Foreskin melanocyte (primary cell): ENCODE measurements at places on chromosomes 13 and 19.
A peak's percentile ranks its signal among the peaks of the same experiment; 100 is the strongest.

DNA sequence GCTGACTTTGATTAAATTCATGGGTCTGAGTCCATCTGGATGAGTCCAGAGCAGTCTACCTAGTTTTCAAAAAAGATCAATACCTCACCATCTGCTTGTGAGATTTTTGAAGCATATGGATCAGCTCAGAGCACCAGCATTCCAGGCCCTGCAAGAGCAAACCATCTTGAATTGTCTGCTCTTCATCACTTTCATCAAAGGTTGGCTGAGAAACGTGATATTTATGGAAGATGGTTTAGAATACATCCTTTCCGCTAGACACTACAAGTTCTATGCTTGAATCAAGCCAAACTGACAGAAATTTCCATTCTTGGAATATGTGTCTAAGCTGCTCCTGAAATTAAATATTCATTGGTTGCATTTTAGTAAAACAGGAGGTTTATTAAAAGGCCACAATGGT, 190.3 kb downstream of the KCNRG start:
- no peak for DNase-seq

DNA sequence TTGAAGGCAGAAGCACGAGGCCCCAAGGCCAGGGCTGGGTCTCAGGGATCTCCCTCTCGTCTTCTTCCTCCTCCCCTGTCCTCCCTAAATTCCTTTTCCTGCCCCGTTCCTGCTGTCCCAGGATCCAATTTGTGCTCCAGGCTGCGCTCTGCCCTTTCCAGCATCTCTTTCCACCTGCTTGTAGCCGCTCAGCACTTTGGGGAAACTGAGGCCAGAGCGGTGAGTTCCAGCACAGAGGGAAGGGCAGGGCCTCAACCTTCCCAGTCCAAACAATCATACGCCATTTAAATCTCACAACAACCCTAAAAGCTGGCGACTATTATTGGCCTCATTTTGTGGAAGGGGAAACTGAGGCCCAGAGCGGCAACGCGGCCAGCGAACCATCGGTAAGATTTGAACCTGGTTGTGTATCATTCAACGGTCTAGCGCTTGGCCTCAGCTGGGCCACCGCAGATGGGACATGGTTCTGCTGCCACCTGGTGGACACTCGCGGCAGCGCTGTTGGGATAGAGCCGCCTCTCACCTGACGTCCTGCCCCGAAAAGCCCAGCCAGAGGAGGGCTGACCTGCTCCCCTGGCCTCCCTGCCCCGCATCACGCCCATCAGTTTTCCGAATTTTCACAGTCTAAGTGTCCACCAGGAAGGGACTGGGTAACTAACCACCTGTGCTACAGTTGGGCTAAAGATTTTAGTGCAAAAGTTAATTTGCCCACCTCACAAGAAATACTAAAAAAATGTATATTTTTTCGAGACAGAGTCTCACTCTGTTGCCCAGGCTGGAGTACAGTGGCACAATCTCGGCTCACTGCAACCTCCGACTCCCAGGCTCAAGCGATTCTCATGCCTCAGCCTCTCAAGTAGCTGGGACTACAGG, 4.2 kb upstream of the RPL18A start:
- peak; percentile 45 for DNase-seq

DNA sequence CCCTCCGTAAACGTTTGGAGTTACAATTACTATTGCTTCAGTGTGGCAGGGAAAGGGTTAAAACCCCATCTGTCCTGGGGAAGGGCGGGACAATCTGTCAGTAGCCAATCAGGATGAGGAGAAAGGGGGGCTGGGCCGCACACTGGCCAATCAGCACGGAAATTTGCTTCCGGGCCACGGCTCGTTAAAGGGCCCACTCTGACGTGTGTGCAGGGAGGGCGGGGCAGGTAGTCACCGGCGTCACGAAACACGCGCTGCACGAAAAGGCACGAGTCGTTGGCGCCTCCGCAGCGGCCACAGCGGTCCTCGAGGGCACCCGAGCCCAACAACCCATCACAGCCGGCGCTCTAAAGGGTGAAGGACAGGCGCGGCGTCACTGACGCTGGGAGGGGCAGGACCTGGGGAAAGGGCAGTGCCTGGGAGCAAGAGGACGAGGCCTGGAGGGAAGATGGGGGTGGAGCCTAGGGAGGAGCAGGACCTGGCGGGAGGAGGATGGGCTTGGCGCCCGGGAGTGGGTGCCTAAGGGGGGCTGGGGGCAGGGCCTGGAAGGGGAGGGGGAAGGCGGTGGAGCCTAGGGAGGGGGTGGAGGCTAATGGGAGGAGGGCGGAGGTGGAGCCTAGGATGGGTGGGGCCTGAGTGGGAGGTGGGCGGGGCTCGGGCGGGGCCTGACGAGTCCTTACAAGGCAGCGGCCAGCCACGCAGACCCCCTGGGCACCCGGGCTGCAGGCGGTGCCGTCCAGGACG, 4.9 kb downstream of the ADAMTSL5 start:
- peak; percentile 97 for DNase-seq

DNA sequence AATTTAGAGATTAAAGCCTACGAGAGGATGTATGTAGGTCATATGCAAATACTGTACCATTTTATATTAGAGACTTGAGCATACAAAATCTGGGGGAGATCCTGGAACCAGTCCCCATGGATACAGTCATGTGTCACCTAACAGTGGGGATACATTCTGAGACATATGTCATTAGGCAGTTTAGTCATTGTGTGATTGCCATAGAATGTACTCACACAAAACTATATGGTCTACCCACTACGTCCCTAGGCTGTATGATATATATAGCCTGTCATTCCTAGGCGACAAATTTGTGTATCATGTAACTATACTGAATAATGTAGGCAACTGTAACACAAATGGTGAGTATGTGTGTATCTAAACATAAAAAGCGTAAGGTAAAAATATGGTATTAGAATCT, 62.8 kb downstream of the WDFY2 start:
- no peak for DNase-seq

GRCh38 chr19:48962029-48962848, 2.9 kb upstream of the FTL start:
- no peak for DNase-seq

- DNase-seq = peak; percentile 16
Observed at GRCh38 chr19:29260477-29261317, 47.7 kb upstream of the UQCRFS1 start.

GRCh38 chr19:50607874-50608785, 31.6 kb downstream of the SYT3 start:
- peak; percentile 63 for DNase-seq

GRCh38 chr13:26061947-26062346, 10.1 kb upstream of the SHISA2 start:
- DNase-seq = peak; percentile 55

GRCh38 chr13:99366075-99366987, 59.1 kb upstream of the GPR183 start:
- DNase-seq = no peak

GRCh38 chr13:107977071-107977574, 238.2 kb downstream of the LIG4 start:
- no peak for DNase-seq

GRCh38 chr13:103931331-103931845, 865.2 kb upstream of the SLC10A2 start:
- no peak for DNase-seq

GRCh38 chr19:18016209-18016910, 8.4 kb downstream of the ARRDC2 start:
- no peak for DNase-seq

DNA sequence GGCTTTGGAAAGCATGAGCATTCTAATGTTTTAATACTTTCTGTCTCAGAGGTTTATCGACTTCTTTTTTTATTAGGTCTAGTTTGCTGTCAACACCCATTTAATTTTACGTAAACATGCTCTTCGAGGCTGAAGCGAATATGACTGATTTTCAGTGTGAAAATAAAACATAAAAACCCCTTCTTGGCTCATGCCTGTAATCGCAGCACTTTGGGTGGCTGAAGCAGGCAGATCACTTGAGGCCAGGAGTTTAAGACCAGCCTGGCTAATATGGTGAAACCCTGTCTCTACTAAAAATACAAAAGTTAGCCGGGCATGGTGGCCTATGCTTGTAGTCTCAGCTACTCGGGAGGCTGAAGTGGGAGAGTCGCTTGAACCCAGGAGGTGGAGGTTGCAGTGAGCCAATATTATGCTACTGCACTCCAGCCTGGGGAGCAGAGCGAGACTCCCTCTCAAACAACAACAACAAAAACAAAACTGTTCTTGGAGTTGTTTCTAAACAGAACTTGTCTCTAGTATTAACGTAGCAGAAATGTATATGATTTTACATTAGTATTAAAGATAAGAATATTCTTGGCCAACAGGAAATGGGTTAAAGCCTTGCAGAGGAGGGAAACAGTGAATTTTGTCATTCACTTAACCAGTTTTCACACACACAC, 7.1 kb upstream of the IGFL3 start:
- no peak for DNase-seq

- no peak for DNase-seq
Observed at GRCh38 chr19:9622531-9622930, 1.5 kb upstream of the ZNF561 start.

DNA sequence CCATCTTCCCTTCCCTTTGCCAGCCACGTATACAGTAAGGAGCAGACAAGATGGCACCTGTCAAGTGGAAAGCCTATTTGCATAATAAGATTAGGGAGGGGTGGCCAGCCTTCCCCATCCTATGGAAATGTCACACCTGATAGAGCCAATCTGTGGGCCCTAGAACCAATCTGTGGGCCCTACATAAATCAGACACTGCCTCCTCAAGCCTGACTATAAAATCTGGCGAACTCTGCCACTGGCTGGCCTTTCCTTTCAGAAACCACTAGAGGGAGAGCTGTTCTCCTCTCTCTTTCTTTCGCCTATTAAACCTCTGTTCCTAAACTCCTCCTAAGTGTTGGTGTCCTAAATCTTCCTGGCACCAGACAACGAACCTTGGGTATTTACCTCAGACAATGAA, 231.5 kb upstream of the KLHL1 start:
- no peak for DNase-seq

- no peak for DNase-seq
Observed at GRCh38 chr19:7589822-7590221, 5.8 kb upstream of the CAMSAP3 start.

DNA sequence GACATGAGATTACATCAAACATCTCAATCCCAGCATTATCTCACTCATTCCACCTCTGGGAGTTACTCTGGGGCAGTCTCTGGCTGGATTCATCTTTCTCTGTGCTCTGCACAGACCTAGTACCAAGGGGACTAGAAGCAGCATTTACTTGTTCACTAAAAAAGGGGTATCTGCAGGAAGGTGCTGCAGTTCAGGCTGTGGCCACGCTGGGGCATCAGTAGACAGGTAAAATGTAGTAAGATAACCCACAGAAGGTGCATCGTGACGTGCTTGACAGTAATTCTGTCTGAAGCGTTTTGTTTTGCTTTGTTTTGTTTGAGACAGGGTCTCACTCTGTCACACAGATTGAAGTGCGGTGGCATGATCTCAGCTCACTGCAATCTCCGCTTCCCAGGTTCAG, 29.3 kb downstream of the ZNF564 start:
- DNase-seq = no peak

- DNase-seq = no peak
Observed at GRCh38 chr13:24313439-24313838, 4.1 kb downstream of the C1QTNF9 start.
